Peyer's patch (tissue), 4 donors: ENCODE measurements at places on chromosomes 16 and 17. TPM values are rescaled to one million over a fixed set of nuclear protein-coding genes. Genes with fewer than 3 reads are reported as not detected.

GRCh38 chr17:82985973-82986372, 93.4 kb upstream of the METRNL start:
- DNase-seq = peak; percentile 85

GRCh38 chr17:36808180-36808661, 129.1 kb upstream of the LHX1 start:
- DNase-seq = no peak

SLC38A8 gene
- not detected for total RNA-seq

- DNase-seq = no peak
Observed at GRCh38 chr17:8275421-8276290, 12.8 kb upstream of the RANGRF start.

CNTNAP4 gene
- total RNA-seq = not detected

GRCh38 chr16:84730406-84731106, 30.8 kb downstream of the USP10 start:
- peak; percentile 88 for DNase-seq

MT1X gene
- total RNA-seq = 143 TPM

LGALS9B gene
- total RNA-seq = 6.6 TPM

DNA sequence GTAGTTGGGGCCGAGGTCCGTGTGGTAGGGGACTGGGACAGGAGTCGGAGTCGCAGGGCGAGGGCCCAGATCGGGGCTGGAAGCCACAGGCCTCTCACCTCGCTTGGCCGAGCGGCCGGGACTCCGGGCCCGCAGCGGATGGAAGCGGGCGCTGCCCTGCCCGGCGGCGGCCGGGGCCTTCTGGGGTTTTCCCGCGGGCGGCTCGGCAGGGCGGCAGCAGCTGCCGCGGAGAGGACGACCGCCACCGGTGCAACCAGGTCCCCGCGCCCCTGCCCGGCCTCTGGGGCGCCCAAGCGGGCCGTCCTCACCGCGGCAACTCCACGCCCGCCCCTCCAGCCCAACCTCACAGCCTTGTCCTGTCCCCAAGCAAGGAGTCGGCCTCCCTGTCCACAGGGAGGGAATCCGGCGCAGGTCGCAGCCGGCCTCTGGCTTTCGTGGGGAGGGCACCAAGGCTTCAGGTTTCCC, 15.6 kb upstream of the UTP6 start:
- no peak for DNase-seq

- no peak for DNase-seq
Observed at GRCh38 chr17:73691321-73691766, 47.1 kb upstream of the SDK2 start.
